ENCODE measurements at places on chromosomes 4 and X.
A peak's percentile ranks its signal among the peaks of the same experiment; 100 is the strongest.

- no peak for DNase-seq
Measured at GRCh38 chr4:176393306-176394013, 73.7 kb downstream of the SPCS3 start.

DNA sequence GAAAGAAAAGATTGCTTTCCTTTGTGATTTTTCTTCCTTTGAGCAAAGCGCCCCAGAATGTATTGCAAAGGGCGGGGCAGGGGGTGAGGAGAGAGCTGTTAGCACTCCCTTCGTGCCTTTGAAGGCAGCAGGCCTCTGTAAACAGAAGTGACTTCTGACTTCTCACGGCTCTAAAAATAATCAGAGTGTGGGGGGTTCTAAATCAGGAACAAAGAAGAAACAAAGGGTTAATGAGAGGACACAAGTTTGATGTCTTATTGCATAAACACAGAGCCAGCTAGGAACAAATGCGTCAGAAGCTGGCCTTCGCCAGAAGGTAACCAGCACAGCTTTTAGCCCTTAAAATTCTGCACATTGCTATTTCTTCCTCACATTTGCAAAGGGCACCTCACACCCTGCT lies 626.2 kb downstream of the MID1IP1 start:
- DNase-seq: no peak

DNA sequence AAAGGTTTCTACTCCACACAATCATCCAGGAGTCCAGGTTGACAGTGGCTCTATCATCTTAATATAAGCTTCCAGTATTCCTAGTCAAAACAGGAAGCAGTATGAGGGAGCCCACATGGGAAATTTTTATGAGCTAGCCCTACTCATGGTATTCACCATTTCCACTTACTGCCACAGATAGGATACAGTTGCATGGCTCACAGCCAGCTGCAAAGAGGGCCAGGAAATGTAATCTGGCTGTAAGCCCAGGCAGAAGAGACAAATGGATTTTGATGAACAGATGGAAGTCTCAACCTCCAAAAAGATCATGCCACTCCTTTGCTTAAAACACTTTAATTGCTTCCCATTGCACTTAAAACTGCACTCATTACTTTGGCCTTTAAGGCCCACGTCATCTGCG lies 150.6 kb downstream of the ADAMTS3 start:
- peak; percentile 73 for DNase-seq

- DNase-seq: no peak
Measured at GRCh38 chrX:9671998-9672397, 93.6 kb downstream of the GPR143 start.

- DNase-seq: peak; percentile 56
Measured at GRCh38 chr4:2745981-2746806, 9.9 kb downstream of the TNIP2 start.

DNA sequence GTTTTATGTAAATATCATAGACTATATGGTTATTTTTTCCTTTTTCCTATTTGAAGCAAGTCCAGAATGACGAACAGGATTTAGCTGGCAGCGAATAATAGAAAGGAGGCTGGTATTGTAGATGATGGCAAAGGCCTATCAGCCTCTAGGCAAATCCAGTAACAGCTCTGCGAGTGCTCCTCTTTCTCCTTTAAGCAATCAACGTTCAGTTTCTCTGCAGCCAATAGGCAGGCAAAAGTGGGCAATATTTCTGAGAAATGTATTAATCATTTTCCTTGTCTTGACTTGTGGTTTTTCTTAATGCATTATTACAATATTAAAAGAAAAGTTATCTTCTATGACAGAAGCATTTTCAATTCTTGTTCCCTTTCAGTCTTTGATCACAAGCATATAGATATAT lies 183.3 kb downstream of the SH3KBP1 start:
- DNase-seq: no peak

GRCh38 chrX:154795016-154795415 lies 10.3 kb downstream of the MPP1 start:
- no peak for DNase-seq

DNA sequence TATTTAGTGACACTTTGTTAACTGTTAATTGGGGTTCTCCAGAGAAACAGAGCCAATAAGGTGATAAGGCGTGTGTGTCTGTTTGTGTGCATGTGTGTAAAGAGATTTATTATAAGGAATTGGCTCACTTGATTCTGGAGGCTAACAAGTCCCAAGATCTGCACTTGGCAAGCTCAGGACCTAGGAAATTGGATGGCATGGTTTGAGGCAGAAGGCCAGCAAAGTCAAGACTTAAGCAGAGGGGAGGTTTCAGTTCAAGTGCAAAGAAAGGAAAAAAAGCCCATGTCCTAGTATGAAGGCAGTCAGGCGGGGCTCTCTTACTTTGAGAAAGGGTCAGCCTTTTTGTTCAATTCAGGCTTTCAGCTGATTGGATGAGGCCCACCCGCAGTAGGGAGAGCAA lies 314.1 kb downstream of the BMPR1B start:
- no peak for DNase-seq

DNA sequence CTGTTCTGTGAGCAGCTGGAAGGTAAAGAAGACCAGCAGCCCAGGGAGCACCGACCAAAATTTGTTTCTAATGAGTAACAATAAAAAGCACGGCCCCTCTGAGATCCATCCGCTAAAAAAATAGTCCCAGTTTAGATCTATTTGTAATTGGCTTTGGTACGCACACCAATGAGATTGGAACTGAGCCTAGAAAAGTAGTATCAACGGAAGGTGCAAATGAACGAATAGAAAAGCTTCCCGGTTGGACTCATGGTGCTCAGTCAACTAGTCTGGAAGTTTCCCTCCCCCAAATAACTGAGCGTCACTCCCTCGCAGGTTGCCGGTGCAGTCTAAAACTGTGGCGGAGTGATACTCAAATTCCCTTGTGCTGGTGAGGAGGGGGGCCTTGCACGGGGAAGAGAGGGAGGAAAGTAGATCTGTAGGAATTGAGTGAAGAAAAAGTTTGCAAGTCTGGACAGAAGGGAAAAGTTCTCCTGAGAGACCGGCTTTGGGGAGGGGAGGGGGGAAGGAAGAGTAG lies at the start of gene COL4A5:
COL4A5 (plus strand) TSS at position 413 of the 517 bp plus-strand sequence. CDS start 288 bp downstream, outside the sequence.
- peak; percentile 81 for DNase-seq

GRCh38 chrX:24248042-24248441 lies 65.8 kb downstream of the SUPT20HL2 start:
- DNase-seq: no peak

DNA sequence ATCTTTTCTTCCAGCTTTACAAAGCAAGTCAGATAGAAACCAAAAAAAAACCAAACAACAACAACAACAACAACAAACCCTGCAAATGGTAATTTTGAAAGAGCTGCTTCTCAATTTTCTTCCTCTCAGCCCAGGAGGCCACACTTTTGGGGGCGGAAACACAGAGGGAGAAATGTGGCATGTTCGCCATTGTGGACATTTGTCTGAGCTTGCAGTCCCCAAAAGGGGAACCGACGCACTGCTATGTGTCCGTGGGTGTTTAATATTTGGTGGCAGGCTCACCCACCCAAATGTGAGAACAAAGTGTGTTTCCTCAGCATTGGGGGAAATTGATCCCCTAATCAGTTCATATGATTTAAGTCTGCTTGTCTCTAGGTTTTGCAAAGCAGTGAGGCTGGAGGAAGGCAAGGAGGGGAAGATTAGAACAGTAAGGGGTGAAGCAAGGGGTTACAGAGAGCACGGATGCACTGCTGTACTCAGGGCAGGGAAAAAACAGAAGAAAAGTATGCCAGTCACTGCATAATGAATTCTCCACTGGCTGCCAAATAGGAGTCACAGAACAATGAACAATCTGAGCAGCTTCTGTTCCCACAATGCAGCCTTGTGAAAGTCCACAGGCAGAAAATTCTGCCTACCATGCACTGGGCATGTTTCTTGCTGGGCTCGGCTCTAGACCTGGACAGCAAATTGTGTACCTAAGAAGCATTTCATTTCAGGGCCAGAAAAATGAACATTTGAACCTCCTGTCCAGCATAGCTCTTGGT lies 74.7 kb upstream of the GPM6B start:
- DNase-seq: no peak

DNA sequence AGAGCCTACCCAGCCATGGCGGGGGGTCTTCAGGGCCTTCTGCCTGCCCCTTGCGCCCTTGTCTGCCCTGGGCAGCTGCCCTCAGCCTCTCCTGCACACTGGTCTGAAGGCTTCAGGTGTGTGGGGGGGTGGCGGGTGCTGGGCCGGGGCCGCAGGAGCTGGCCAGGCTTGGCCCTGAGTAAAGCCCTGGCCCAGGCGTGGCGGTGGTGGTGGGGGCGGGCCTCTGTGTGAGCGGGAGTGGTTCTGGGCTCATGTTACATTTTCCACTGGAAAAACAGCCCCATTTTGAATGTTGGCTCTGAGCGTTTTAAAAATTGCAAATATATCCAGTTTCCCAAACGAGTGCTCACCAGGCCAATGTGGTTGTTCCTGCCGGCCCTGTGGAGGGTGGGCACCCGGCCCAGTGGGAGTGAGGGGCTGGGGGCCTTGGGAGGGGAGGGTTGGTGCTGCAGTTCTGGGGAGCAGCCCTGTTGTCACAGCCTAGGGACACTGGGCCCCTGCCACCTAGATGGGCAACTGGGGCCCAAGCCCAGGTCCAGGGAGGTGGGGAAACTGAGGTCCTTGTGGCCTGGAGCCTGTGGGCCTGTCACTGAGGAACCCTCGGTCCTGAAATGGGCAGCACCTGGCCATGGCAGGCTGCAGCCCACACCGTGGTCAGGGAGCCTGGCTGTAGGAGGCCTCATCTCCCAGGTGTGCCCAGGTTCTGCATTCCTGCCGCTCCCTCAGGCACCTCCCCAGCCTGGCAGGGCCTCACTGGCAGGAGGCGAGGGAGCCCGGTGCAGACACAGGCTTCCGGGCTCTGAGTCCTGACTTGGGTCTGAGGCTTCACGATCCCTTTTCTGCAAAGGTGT lies 28.3 kb downstream of the FGFRL1 start:
- DNase-seq: no peak

- no peak for DNase-seq
Measured at GRCh38 chr4:41267997-41268396, 11.3 kb downstream of the UCHL1 start.

DNA sequence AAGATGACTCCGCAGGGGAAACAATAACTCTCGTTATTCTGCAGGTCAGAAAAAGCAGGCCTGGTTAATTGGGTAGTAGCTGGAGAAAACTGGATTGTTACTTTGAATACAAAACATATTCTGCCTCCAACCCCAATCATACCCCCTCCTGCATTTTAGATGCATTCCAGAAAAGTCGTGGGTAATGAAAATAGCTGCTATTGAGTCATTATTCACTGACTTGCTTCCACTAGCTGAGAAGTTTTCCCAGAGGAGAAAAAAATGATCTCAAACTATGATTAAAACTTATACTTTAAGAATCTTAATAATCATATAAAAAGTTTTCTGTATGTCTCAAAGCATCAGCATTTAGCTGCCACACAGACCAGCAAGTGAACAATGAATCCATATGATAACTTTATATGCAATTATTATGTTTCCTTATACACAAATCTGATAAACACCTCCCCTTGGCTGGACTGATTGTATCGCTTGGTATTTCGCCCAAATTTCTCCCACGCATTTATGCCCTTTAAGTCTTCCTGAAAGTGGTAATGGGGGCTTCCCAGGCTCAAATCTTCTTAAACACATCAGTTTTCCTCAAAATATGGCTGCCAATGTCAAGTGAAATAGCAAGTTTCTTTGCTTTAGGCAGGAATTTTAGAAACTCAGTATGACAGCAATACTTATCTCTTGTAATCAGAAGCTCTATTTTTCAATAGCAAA lies 181.0 kb downstream of the LDB2 start:
- DNase-seq: no peak

DNA sequence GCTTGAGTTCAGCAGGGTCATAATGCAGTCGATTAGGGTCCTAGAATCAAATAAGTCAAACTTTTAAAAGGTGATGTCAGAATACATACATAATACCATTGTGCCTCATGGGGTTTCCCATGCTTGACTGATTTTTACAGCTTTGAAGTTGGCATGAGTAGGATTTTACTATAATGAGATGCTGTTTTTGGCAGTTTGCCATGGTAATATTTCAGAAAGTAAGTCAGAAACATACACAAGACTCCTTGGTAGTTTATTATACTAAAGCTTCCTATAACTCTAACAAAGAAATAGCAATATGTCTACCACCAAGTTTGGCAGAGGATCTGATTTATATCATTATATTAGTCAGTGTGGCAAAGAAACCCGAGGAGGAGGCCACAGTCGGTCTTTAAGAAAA lies 45.2 kb downstream of the PHKA2 start:
- DNase-seq: no peak

- DNase-seq: no peak
Measured at GRCh38 chr4:64341711-64342110, 67.5 kb downstream of the TECRL start.

DNA sequence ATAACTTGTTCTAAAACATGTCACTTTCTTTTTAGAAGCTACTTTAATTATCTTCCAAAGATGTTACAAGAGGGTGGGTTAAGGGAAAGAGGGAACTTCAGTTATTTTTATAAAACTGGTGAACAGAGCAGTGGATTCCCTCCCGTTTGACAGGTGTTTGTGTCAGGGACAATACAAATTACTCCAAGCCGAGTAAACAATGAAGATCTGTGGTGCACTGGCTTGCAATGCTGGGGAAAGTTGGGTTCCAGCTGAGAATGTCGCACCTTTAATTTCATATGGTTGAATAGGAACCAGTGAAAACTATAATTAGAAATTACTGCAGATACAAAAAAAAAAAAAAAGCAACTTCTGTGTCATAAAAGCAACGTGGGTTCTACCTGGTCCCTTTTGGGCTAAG lies 98.6 kb upstream of the TTC29 start:
- no peak for DNase-seq

DNA sequence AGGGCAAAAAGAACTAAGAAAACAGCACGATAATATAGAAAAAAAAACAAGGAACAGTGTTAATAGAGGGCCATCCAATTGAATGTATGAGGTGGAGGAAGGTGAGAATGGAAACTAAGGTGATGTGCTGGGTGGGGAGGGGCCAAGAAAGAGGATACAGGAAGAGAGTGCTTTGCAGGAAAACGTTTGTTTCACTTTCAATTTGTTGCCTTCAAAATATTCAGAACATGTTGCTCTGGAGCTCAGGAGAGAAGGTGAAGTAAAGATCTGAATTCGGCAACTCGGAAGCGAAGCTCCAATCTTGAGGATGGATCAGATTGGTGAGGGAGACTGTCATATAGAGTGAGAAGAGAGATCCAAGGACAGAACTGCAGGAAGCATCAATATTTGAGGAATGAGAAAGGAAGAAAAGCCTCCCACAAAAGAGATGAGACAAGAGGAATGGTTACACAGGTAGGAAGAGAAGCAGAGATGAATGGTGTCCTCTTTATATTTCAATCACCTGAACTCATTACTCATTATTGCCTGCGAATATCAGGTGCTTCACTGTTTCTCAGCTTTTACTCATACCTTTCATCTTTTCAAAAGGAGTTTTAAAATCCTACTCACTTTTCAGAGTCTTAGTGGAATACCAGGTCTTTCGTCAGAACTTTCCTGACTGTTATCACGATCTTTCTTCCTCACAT lies 14.7 kb upstream of the SEC24D start:
- no peak for DNase-seq

DNA sequence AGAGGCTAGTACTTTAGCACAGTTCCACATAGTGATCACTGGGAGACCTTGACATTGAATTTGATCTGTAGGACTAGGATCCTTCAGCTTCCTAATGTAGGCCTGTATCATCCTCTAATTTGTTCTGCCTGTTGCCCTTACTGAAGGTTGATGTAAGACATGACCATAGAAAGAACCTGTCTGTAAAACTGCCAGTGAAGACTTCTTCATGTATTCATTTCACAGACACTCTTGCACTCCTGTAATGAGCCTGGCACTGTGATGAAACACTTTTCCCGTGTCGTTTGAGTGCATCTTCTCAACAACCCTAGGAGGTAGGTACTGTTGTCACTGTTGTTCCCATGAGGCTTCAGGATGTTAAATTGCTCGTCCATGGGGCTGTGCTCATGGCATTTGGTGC lies 14.7 kb downstream of the RAB9A start:
- no peak for DNase-seq
